ENCODE measurements at places on chromosomes 11 and 22. TPM values are rescaled to one million over a fixed set of nuclear protein-coding genes. Genes with fewer than 3 reads are reported as not detected.

OR56A1 gene
- not detected for total RNA-seq

MUC2 gene
- not detected for total RNA-seq

ATXN10 gene
- total RNA-seq: 61.8 TPM

GRCh38 chr11:86091566-86091965 is 22.7 kb upstream of the PICALM start:
- H3K4me1 ChIP-seq: no peaks in the 10 kb centered on the region
- no peak overlapping the region for H3K27ac ChIP-seq
- H3K4me3 ChIP-seq: no peak overlapping the region
- H3K27me3 ChIP-seq: no peaks in the 10 kb centered on the region
- no peaks in the 10 kb centered on the region for H3K36me3 ChIP-seq
- DNase-seq: no peak

TMEM191C gene
- 3.5 TPM for total RNA-seq

- H3K27ac ChIP-seq: no peak overlapping the region
- H3K36me3 ChIP-seq: no peaks in the 10 kb centered on the region
- DNase-seq: no peak
- H3K27me3 ChIP-seq: no peaks in the 10 kb centered on the region
- peaks cover 78% of the 10 kb centered on the region for H3K4me1 ChIP-seq
- no peak overlapping the region for H3K4me3 ChIP-seq
Observed at GRCh38 chr11:86043765-86044503, 24.9 kb downstream of the PICALM start.

DNA sequence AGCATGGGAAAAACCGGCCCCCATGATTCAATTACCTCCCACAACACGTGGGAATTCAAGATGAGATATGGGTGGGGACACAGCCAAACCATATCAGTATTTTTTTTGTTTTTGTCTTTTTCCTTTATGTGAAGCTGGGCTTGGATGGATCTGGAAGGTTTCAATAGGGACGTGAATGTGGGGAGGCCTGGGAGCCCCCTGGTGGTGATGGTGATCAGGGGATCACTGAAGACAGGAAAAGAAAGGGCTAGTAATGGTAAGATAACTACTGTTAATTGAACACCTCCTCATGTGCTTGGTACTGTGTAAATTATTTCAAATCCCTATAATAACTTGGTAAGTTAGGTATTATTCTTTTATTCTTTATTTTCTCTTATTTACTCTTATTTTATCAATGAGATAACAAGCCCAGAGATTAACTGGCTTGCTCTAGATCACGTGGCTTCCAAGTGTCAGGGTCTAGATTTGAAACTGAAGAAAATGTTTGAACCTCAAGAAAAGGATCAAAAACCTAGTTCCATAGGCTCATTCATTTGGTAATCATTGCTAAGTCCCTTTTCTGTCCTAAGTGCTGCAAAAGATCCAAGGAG is 364.2 kb downstream of the TENM4 start:
- no peak overlapping the region for H3K27ac ChIP-seq
- H3K4me3 ChIP-seq: no peak overlapping the region
- H3K36me3 ChIP-seq: no peaks in the 10 kb centered on the region
- H3K27me3 ChIP-seq: no peaks in the 10 kb centered on the region
- no peaks in the 10 kb centered on the region for H3K4me1 ChIP-seq
- no peak for DNase-seq

DNA sequence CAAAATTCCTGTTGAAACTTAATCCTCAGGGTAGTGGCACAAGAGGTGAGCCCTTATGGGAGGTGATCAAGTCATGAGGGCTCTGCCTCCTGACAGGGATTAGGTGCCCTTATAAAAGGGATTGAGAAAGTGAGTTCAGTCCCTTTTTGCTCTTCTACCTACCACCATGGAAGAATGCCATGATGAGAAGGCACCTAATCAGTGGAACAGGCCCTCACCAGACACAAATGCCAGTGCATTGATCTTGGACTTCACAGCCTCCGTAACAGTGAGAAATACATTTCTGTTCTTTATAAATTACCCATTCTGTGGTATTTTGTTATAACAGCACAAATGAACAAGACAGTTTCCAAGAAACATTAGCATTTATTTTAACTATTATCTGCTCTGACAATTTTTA is 81.0 kb upstream of the MTMR2 start:
- H3K4me3 ChIP-seq: no peak overlapping the region
- no peaks in the 10 kb centered on the region for H3K27me3 ChIP-seq
- no peaks in the 10 kb centered on the region for H3K36me3 ChIP-seq
- H3K27ac ChIP-seq: no peak overlapping the region
- peaks cover 4% of the 10 kb centered on the region for H3K4me1 ChIP-seq
- no peak for DNase-seq

- H3K27me3 ChIP-seq: no peaks in the 10 kb centered on the region
- H3K4me1 ChIP-seq: no peaks in the 10 kb centered on the region
- no peak for DNase-seq
- no peak overlapping the region for H3K27ac ChIP-seq
- H3K36me3 ChIP-seq: no peaks in the 10 kb centered on the region
- no peak overlapping the region for H3K4me3 ChIP-seq
Observed at GRCh38 chr22:45919504-45920286, 57.3 kb downstream of the WNT7B start.

DNA sequence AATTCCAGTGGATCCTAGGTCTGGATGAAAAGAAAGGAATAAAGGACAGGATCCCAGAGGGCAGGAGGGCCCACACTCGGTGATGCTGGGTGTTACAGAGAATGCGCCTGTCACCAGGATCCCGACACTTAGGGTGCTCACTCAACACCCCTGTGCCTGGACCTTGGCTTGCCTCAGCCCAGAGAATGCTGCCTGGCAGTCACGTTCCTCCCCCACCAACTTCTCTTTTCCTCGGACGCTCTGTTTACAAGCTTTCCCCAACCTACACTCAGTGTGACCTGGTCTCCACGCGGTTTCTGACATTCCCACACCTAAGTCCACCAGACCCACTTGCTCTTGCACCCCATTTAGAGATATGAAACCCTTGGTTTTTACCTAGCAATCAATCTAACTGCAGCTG is 38.0 kb upstream of the ETS1 start:
- peaks cover 85% of the 10 kb centered on the region for H3K4me1 ChIP-seq
- H3K27me3 ChIP-seq: no peaks in the 10 kb centered on the region
- DNase-seq: no peak
- H3K4me3 ChIP-seq: peak overlapping the region; percentile 28
- peak overlapping the region; percentile 67 for H3K27ac ChIP-seq

GRCh38 chr22:28346308-28346707 is 333.3 kb downstream of the TTC28 start:
- H3K36me3 ChIP-seq: no peaks in the 10 kb centered on the region
- no peaks in the 10 kb centered on the region for H3K4me1 ChIP-seq
- H3K4me3 ChIP-seq: no peak overlapping the region
- H3K27ac ChIP-seq: no peak overlapping the region
- no peaks in the 10 kb centered on the region for H3K27me3 ChIP-seq

- H3K27ac ChIP-seq: no peak overlapping the region
- H3K4me3 ChIP-seq: no peak overlapping the region
Observed at GRCh38 chr11:133892126-133892525, 46.8 kb upstream of the SPATA19 start.

DNA sequence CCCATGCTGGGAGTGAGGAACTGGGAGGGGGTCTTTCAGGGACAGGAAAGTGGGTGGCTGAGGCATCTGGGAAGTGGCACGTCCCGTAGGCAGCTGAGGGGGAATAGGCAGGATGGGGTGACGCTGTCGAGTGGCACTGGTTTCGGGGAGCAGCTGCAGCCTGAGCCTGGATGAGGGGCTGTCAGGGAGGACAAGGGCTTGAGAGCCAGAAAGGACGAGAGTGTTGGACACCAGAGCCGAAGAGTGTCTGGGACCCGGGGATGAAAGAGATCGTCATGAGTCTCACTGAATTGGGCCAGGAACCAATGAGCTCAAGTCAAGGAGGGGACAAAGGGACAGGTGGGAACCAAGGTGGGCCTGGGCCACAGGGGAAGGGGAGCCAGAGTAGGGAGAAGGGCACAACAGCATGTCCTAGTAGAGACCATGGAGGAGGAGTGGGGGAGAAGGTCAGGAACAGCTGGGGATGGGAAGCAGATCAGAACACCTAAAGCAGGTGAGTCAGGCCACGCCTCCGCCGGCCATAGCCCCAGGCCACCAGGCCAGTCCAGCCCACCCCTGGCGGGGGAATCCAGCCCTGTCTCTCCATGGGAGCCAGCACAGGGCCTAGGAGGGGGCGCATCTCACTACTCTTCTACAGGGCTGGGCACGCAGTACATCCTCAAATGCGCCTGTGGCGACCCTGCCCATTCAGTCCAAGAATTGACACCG is 4.2 kb downstream of the RAB3IL1 start:
- H3K4me3 ChIP-seq: no peak overlapping the region
- no peaks in the 10 kb centered on the region for H3K4me1 ChIP-seq
- H3K27ac ChIP-seq: no peak overlapping the region
- no peaks in the 10 kb centered on the region for H3K36me3 ChIP-seq
